ENCODE measurements at places on chromosomes 4 and X.

DNA sequence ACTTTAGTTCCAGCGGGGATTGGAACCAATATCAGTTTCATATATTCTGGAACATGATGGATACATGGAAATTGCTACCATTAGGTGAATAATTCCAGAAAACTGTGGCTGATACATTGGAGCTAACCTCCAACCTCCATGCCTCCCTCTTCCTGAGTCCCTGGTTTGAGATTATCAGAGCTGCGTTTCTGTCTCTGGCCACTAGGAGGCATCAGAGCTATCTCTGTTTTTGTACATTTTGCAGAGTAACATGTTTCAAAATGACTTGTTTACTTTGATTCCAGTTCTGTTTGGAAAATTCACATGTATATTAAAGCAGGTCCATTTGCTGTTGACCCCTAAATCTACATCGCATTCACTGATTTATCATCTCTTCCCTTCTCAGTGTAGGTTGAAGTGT lies 2.4 kb upstream of the RAB40AL start:
- peak; percentile 52 for ATAC-seq

DNA sequence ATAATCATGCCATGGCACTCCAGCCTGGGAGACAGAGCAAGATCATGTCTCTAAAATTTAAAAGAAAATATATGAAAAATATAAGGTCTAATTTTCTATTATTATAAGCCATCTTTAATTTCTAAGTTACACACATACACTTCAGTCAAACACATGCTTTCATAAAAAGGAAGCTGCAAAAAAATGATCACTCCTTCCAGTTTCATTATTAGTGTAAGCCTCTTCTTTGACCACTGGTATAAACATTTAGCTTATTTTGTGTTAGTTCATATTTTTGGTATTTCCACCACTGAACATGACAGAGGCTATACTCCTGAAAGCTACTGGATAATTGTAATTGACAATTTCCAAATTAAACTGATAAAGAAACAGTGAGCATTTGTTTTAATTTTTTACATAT lies 163.3 kb upstream of the USP38 start:
- no peak for ATAC-seq

GRCh38 chrX:108417257-108417656 lies 21.0 kb downstream of the COL4A6 start:
- no peak for ATAC-seq

- ATAC-seq: peak; percentile 73
These were observed 108.3 kb upstream of the RPS6KA3 start for GRCh38 chrX:20374900-20375438.

DNA sequence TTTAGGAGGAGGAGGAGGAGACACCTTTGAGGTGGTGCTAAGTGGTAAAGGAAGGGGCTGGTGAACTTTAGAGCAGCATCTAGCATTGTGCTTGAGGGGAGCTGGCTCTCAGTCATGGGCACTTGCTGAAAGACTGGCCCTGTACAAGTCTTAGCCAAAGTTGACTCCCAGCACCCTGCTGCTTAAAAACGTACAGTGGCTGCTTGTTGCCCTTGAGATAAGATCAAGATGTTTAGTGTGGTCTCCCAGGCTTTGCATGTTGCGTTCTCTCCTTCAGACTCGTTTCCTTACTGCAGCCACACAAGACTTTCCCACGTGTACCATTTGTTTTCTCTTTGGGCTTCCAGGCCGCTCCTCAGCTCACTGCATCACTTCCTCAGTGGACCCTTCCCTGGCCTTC lies 1.8 kb downstream of the MED28 start:
- ATAC-seq: no peak

DNA sequence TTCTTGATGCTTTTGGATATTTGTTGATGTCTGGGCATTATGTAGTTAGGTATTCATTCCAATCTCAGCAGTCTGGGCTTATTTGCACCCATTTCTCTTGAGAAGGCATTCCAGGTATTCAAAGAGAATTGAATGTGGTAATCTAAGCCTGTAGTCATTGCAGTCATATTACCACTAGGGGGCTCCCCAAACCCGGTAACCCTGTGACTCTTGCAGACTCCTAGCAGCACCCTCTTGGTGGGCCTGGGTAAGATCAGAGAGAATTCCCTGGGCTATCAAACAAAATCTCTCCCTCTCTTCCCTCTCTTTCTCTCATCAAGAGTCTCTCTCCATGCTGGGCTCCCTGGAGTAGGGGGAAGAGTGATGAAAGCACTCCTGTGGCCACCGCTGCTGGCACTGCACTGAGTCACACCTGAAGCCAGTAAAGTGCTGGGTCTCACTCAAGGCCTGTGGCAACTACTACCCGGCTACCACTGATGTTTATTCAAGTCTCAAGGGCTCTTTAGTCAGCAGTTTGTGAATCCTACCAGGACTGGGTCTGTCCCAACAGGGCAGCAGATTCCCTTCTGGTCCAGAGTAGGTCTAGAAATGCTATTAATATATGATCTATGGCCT lies 187.7 kb upstream of the NUDT10 start:
- peak; percentile 96 for ATAC-seq

DNA sequence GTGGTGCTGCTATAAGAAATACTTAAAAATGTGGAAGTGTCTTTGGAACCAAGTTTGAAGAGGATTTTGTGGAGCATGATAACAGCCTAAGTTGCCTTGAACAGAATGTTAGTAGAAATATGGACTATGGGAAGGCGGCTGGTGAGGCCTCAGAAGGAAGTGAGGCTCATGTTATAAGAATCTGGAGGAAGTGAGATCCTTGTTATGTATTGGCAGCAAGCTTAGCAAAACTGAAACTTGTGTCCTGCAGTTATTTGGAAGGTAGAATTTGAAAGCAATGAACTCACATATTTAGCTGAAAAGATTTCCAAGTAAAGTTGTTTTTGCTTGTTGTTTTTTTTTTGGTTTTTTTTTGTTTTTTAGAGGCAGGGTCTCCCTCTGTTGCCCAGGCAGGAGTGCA lies 13.6 kb upstream of the MED14 start:
- ATAC-seq: no peak
